Stimulated activated CD8-positive, alpha-beta memory T cell treated with anti-CD3 and anti-CD28 coated beads, Interleukin-15, amount 100 ng/mL, for 48 hours (primary cell): ENCODE measurements at places on chromosomes 4 and X.

- DNase-seq = no peak
Measured at GRCh38 chrX:74242484-74243138, 61.4 kb upstream of the ZCCHC13 start.

- DNase-seq = no peak
Measured at GRCh38 chr4:48727666-48728459, 52.2 kb downstream of the FRYL start.

GRCh38 chr4:169013396-169013795 lies 3.3 kb upstream of the CBR4 start:
- no peak for DNase-seq

DNA sequence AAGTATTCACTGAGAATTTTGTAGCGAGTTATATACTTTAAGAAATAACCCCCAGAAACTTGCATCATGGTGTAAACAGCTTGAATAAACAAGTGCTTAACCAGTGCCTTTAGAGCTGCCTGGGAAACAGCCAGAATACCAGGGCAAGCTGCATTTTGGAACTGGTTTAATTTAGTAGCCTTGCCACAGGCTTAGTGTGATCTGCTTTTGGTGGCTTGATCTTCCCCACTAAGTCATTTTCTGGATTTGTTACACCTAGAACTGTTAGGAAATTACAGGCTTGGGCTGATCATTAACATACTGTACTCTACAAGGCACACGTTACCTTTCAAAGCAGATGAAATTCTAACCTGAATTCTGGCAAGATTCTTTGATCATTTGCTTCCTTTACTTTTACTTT lies 35.4 kb downstream of the NPNT start:
- no peak for DNase-seq

- no peak for DNase-seq
Measured at GRCh38 chr4:17898553-17899055, 87.8 kb downstream of the NCAPG start.

GRCh38 chrX:42748067-42748850 lies 29.7 kb downstream of the PPP1R2C start:
- DNase-seq = no peak

DNA sequence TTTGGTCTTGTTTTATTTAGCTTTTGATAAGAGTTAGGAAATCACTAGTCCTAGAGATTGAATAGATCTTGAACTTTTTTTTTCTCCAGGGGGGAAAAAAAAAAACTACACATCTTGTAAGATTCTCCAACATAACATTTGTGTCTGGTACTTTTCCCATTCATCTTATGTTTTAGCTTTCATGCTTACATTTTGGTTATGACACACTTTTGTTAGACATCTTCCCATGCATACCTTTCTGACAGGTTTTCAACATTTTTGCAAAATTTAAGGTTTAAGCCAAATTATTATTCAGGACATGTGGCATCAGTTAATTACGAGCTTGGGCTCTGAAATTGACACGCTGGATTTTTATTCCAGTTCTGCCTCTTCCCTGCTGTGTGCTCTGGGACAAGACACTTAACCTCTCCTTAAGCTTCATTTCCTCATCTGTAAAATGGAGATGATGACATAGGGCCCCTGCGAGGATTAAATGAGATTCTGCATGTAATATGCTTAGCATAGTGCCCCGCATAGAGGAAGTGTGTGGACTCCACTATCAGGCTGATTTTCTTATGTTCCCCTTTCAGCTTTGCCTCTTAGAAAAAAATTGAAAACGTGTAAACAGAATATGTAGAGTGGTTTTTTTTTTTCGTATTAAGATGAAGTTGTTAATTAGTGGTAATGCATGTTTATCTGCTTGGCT lies 5.3 kb downstream of the KIT start:
- no peak for DNase-seq

GRCh38 chr4:36921476-36922216 lies 322.9 kb upstream of the NWD2 start:
- DNase-seq = no peak
